Stimulated activated effector memory CD8-positive, alpha-beta T cell treated with anti-CD3 and anti-CD28 coated beads, Interleukin-12 subunit alpha, Interleukin-12 subunit beta, amount 100 ng/mL, for 72 hours (primary cell): ENCODE measurements at places on chromosomes 1 and 21.

- no peak for DNase-seq
Measured at GRCh38 chr1:209885403-209886218, 52.4 kb upstream of the SYT14 start.

DNA sequence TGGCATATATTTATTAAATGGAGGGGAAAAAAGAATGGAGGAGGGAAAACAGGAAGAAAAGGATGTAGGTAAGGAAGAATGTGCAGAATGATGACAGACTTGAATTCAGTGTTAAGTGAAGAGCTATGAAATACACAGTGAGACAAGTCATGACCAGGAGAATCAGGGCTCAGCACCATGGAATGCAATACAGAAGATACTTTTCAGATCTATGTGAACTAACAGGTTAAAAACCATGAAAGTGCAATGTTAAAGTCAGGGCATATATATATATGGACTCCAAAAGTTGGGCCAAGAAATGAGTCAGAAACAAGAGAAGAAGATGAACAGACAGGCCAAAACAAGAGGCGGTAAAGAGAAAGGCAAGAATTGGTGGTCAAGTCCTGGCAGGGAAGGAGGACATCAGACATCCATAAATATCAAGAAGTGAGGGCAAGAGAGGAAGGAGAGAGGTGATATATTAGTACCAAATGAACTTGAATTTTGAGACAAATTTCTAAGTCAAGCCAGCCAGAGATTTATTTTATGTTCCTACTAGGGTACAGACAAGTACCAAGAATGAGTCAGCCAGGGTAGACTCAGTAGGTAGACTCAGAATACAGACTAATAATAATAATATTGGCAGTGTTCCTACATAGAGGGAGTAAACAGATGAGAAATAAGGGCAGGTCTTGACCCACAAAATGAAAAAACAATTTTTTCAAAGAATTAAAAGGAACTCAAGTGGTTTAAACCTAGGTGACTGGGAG is 39.5 kb upstream of the MCOLN3 start:
- no peak for DNase-seq

- no peak for DNase-seq
Measured at GRCh38 chr1:170556917-170557316, 25.0 kb downstream of the GORAB start.

GRCh38 chr1:5740450-5740849 is 251.8 kb downstream of the NPHP4 start:
- no peak for DNase-seq

GRCh38 chr21:26881504-26882228 is 36.5 kb upstream of the ADAMTS1 start:
- no peak for DNase-seq

DNA sequence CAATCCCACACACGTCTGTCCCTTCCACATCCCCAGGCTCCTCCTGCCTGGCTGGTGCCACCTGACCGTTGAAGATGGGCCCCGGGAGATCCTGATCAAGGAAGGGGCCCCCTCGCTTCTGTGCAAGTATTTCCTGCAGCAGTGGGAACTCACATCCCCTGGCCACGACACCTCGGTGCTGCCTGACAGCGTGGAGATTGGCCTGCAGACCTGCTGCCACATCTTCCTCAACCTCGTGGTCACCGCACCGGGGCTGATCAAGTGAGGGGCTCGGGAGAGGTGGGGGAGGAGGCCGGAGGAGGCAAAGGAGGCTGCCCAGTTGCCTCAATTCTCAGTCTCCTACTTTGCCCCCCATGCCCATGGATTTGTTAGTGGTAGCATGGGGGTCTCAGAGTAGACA is 5.6 kb downstream of the NCDN start:
- DNase-seq: no peak

DNA sequence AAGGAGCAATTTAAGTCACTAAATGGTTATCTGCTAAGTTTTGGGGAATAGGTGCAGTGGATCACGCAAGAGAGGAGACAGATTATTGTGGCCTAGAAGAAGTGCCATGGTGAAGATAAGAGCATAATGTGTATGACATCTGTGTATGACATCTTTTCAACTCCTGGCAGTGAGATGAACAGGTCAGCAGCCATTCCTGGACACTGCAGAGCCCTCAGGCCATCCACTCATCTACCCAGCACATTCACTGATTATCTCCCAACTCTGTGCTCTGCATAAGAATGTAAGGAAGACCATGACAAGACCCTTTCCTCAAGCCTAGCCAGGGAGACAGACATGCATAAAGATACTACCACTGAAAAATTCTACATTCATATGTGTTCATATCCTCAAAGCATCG is 73.7 kb downstream of the DDR2 start:
- no peak for DNase-seq

GRCh38 chr1:162117039-162117774 is 47.7 kb downstream of the NOS1AP start:
- no peak for DNase-seq

DNA sequence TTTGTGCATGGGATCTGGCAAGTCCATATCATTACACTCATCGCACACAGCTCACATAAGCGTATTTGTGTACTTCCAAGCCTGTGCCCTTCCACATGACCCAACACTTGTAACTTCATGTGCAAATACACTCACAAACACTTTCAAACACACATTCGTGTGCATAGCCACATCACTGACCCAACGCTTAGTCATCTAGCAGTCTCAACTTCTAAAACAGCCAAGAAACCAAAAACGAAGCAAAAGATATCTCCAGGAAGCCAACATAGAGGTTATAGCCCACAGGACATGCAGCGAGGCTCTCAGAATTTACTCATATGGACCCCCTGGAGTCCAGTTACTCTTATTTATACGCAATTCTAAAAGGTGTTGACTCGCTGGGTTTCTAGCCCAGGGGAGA is 10.9 kb upstream of the GOLT1A start:
- DNase-seq: no peak

DNA sequence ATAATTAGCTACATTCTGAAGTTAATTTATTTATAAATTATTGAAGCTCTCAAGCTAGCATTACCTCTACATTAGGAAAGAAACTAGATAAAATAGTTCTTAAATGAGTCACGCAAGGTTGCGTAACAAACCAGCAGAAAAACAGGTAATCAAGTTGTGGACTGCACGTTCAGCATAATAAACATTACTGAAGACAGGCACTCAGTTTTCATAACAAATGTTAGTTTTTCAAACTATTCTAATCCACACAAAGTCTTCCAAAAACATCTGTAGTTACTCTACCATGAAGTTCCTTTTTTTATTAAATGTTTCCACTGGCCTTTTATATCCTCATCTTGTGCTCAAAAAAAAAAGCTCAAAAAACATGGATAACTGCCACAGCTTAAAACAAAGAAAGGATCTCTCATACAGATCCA is 1.3 kb downstream of the TOR1AIP2 start:
- DNase-seq: no peak

- DNase-seq: no peak
Measured at GRCh38 chr1:3024019-3024418, 2.8 kb downstream of the ACTRT2 start.

DNA sequence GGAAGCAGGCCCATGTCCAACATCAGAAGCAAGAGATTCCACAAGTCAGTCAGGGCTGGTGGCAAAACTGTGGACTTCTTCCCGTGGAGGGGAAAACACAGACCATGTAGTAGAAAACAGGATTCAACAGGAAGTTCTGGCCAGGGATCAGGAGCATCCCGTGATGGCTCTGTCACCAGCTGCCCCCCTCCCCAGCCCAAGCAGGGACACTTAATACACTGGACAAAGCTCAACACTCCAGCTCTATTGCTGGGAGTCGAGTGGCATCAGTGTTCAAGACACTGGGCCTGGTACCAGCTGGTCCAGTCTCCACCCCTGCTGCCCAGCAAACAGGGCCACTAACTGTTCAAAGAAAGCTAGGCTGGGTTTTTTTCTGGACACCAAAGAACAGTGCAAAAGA is 3.7 kb downstream of the SLC45A3 start:
- no peak for DNase-seq
